Right cardiac atrium (tissue), 5 donors: ENCODE measurements at places on chromosomes 6 and 20. TPM values are rescaled to one million over a fixed set of nuclear protein-coding genes. Genes with fewer than 3 reads are reported as not detected.

SCRT2 gene
- not detected for total RNA-seq

UNC93A gene
- total RNA-seq: not detected

CGAS gene
- 0.79 TPM for total RNA-seq

DNA sequence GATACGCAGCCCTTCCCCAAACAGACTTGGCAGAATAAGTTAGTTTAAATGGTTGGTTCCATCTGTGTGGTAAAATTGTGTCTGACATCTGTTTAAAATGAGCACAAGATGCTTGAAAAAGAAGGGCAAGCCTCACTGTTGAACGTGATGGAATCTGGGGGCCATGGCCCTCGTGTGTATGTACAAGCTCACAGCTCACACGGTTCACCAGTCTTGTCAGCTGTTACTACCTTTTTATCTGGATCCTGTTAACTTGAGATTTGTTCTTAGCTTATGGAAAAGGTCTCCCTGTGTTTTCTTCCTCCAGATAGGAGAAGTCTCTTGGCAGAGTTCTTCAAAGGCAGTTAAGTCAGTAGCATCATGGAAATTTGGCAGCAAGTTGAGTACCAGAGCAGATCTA is 270.6 kb downstream of the KHDC1L start:
- no peak for DNase-seq
